Activated T-cell treated with anti-CD3 and anti-CD28 coated beads for 1 hour (primary cell): ENCODE measurements at places on chromosomes 1 and 21.

- no peak for DNase-seq
Observed at GRCh38 chr1:84347271-84347931, 45.9 kb downstream of the SAMD13 start.

GRCh38 chr1:218656301-218657037, 311.3 kb downstream of the TGFB2 start:
- no peak for DNase-seq

DNA sequence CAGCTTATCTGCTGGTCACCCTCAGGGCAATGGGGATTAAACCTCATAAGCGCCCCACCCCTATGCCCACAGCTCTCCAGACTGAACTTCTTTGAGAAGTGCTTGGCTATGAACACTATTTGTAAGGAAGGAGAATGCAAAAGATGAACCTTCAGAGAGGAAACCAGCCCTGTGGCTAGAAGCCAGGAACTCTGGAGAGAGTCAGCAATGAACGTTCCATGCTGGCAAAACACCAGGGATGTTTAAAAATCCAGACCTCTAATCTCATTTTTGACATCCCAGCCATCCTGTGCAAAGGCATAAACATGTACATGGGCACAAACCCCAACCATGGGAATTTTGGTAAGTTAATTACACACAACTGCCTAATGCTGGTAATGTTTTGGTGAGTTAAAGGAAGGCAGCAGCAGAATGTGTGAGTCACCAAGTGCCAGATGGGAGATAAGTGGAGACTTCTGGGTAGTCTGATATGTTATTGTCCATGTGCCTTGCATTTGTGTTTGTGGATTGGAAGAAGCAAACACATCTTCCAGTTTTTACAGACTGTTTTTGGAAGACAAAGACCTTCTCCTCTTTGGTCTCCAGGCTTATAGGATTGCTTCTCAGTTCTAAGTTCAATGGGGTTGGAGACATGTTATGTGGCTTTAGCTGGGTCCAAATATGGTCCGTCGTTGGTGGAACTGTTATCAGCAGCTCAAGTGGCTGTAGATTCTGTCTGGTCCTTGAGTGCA, 174.1 kb upstream of the ETV3 start:
- no peak for DNase-seq

DNA sequence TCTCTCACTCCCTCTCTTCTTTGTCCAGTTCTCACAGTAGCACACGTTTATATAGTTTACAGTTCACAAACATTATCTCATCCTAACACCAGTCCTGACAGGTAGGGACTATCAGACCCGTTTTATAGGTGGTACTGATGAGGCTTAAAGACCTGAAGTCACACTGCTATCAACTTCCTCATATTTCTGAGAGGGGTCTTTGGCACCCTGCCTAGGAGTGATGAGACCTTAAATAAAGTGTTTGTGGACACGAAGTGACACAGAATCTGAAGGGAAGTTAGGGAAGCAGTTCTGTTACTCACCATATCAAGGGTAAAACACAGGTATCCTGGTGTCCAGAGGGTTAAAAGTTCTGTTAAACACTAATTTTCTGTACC, 590 bp upstream of the TACSTD2 start:
- no peak for DNase-seq

DNA sequence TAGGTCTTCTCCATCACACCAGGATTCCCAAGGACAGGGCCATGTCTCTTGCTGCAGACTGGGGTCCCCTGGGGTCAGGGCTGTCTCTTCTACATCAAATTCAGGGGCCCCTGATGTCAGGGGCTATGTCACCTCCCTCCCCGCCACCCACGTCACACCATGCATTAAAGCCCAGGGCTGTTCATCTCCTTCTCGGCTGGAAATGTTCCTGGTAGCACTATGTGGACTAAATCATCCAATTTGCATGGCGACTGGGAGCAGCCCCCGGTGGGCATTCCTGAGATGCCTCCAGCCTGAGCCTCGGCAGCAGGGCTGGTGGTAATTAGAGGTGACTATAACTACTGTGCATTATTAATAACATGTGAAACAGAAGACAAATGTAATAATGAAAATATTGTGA, 151.7 kb upstream of the HMGB4 start:
- no peak for DNase-seq

- no peak for DNase-seq
Observed at GRCh38 chr1:18149027-18149641, 41.5 kb downstream of the IGSF21 start.
